Suprapubic skin (tissue), 4 donors: ENCODE measurements at places on chromosomes 6 and 20.

DNA sequence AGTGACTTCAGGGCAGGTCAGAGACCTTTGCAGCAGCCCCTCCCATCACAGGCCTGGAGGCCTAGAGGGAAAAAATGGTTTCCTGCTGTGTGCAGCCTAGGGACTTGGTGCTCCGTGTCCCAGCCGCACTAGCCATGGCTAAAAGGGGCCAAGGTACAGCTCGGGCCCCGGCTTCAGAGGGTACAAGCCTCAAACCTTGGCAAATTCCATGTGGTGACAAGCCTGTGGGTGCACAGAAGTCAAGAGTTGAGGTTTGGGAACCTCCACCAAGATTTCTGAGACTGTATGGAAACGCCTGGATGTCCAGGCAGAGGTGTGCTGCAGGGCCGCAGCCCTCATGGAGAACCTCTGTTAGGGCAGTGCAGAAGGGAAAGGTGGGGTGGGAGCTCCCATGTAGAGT is 34.0 kb downstream of the UBE3D start:
- no peak for DNase-seq

GRCh38 chr6:54427396-54427937 is 119.2 kb downstream of the TINAG start:
- no peak for DNase-seq

GRCh38 chr20:43789593-43789992 is 62.8 kb upstream of the GTSF1L start:
- no peak for DNase-seq

GRCh38 chr6:47009583-47009982 is 32.5 kb downstream of the ADGRF1 start:
- no peak for DNase-seq

- DNase-seq: no peak
Measured at GRCh38 chr6:41684311-41685180, 46.3 kb downstream of the MDFI start.

- no peak for DNase-seq
Measured at GRCh38 chr6:32083812-32084768, 25.0 kb downstream of the TNXB start.
